ENCODE measurements at places on chromosomes 12 and 14.

DNA sequence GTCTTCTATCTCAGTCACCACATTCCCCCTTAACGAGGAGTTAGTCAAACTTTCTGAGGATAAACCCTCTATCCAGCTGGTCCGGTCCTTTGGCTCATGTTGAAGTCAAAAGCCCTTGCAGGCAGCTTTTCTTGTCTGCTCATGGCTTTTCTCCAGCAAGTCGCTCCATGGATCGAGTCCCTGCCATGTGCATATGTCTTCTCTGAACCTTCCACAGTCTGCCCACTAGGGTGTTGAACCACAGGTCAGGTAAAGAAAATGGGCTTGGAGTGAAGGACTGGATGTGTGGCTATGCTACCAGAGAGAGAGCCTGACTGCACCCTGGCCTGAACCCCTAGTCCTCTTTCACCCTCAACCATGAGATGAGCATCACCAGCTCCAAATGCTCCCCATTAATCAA, 22.8 kb downstream of the C14orf132 start:
- no peak overlapping the region for H3K4me3 ChIP-seq
- DNase-seq, result no peak
- H3K4me1 ChIP-seq, result no peaks in the 10 kb centered on the region
- peaks cover 57% of the 10 kb centered on the region for H3K27me3 ChIP-seq

DNA sequence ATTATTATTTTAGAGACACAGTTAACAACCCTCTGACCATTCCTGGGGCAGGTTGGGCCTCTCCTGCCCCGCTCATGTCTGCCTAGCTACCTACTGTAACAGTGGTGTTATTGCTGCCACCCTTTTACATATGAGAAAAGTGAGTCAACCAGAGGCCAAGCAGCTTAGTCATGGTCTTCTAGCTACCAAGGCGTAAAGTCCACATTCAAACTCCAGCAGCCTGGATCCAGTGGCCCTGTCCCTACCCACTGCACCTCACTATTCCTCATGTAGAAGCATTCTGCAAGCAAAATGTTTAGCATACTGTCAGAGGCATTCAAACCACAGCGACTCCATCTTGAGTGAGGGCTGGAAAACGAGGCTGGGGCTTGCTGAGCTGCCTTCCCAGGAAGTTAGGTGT, 95.8 kb downstream of the SLC15A4 start:
- no peak overlapping the region for H3K4me3 ChIP-seq
- no peaks in the 10 kb centered on the region for H3K36me3 ChIP-seq
- H3K27ac ChIP-seq, result no peak overlapping the region
- peaks cover 19% of the 10 kb centered on the region for H3K4me1 ChIP-seq

- no peaks in the 10 kb centered on the region for H3K36me3 ChIP-seq
- peak overlapping the region; percentile 72 for H3K4me3 ChIP-seq
- DNase-seq, result no peak
- H3K4me1 ChIP-seq, result peaks cover 28% of the 10 kb centered on the region
- peaks cover 68% of the 10 kb centered on the region for H3K27me3 ChIP-seq
Observed at GRCh38 chr12:79687711-79688260, 3.0 kb downstream of the PAWR start.

DNA sequence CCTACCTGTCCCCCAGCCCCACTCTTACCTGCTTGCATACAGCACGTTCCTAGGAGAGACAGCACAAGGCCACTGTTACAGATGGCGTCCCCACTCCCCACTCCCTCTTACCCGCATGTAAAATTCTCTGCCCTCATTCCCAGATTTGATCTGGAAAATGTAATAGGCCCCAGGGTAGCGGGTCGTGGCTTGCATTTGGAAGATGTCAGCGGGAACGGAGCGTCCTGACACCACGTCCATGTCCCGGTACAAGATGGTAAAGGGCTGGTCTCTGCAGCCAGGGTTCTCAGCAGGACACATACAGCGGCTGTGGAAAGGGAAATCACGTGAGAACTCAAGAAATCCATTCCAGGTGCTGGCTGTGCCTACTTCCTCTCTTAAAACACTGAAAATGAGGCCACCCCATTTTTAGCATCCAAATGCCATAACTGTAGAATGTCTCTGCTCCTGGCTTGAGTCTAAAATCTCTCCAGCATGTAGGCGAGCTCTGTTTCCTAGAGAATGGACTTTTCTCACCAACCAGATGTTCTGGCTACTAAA, 10.1 kb upstream of the TC2N start:
- H3K36me3 ChIP-seq, result peaks cover 13% of the 10 kb centered on the region
- no peaks in the 10 kb centered on the region for H3K27me3 ChIP-seq
- no peak for DNase-seq
- H3K4me1 ChIP-seq, result peaks cover 71% of the 10 kb centered on the region
- no peak overlapping the region for H3K4me3 ChIP-seq

DNA sequence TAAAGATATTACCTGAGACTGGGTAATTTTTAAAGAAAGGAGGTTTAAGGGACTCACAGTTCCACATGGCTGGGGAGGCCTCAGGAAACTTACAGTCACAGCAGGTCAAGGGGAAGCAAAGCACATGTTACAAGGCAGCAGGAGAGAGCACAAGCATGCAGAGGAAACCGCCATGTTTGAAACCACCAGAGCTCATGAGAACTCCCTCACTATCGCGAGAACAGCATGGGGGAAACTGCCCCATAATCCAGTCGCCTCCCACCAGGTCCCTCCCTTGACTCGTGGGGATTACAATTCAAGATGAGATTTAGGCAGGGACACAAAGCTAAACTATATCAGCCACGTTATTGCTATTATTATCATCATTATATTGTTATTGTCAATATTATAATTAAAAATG, 138.7 kb downstream of the RIMBP2 start:
- DNase-seq, result no peak
- no peak overlapping the region for H3K4me3 ChIP-seq
- H3K36me3 ChIP-seq, result no peaks in the 10 kb centered on the region
- H3K4me1 ChIP-seq, result no peaks in the 10 kb centered on the region

GRCh38 chr14:43308421-43309110, 1198.5 kb downstream of the FSCB start:
- H3K36me3 ChIP-seq, result no peaks in the 10 kb centered on the region
- no peak overlapping the region for H3K4me3 ChIP-seq
- H3K27me3 ChIP-seq, result no peaks in the 10 kb centered on the region
- DNase-seq, result no peak

DNA sequence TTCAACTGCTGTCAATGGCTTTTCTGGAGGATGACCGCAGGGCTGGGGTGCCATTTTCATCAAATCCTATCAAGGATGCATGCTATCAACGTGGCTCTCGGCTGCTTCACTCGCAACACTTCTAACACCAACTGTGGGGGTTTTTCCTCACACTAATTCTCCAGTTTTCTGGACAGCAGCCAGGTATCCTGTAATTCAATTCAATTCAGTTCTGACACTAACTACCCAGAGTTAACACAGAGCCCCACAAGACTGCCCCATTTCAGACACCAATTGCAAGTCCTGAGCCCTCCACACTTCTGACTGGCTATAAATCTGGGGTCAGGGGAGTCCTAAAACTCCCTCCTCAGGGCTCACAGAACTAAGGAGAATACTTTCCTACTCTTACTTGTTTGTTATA, 55.3 kb upstream of the TMCC3 start:
- H3K4me3 ChIP-seq, result no peak overlapping the region
- no peaks in the 10 kb centered on the region for H3K27me3 ChIP-seq
- no peak for DNase-seq
- peaks cover 9% of the 10 kb centered on the region for H3K4me1 ChIP-seq

DNA sequence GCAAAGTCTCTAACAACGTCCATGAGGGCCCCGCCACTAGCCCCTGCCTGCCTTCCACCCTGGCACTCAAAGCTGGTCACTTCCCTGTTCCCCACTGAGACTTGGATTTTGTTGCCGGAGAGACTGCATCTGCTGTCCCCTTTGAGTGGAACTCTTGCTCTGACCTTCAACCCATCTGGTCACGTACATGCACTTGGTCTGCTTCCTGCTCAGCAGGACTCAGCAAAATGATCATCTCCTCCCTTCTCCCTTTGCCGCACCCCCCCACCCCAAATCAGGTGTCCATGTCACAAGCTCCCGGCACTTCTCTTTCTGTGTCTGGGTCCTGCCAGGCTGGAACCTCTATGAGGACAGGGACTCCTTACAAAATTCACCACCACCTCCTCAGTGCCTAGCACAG, 180.9 kb downstream of the CHST11 start:
- H3K27me3 ChIP-seq, result no peaks in the 10 kb centered on the region
- DNase-seq, result no peak
- H3K4me3 ChIP-seq, result no peak overlapping the region
- H3K27ac ChIP-seq, result peak overlapping the region; percentile 48
- peaks cover 55% of the 10 kb centered on the region for H3K4me1 ChIP-seq
- H3K36me3 ChIP-seq, result peaks cover 13% of the 10 kb centered on the region

- H3K4me1 ChIP-seq, result peaks cover 49% of the 10 kb centered on the region
- DNase-seq, result no peak
- no peaks in the 10 kb centered on the region for H3K27me3 ChIP-seq
Observed at GRCh38 chr14:89347885-89348284, 69.1 kb downstream of the FOXN3 start.

DNA sequence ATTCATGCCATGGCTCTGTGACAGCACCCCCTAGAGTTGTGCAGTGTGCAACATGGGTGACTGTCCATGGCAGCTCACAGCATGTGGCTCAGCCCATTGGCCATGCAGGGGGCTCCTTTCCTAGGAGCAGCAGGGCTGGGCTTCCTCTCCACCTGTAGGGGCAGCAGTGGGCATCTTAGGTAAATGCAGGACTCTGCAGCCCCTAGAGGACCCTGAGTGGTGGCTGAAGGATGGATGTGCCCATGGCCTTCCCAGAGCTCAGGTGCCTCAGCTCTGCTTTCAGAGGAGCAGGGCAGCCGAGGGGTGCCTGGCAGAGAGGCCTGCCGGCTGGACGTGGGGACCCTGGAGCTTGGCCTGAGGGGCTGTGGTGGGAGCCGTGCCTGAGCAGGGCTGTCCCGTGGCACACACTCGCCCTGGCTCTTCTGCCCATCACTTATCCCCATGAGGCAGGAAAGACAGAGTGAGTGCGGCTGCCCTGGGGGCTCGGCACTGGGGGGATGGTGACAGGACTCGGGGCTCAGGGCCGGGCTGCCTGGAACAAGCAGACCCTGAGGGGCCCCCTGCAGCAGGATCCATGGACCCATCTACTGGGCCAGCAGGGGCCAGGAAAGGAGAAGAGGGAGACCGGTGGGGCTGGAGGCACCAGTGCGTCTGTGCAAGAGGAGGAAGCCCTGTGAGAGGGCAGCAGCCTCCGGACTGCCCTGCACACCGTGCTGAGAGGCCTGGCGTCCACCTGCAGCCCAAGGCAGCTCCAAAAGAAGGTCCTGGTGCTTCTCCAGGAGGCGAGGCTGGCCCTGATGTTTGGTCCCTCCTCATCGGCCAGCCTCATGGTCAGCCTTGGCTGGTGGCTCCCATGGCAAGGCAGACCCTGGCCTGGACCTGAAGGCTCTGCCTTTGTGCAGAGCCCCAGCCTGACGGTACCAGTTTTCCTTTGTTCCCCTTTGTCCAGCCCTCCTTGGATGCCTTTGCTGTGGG, 7.6 kb downstream of the ADSS1 start:
- no peak overlapping the region for H3K4me3 ChIP-seq
- no peaks in the 10 kb centered on the region for H3K27me3 ChIP-seq

DNA sequence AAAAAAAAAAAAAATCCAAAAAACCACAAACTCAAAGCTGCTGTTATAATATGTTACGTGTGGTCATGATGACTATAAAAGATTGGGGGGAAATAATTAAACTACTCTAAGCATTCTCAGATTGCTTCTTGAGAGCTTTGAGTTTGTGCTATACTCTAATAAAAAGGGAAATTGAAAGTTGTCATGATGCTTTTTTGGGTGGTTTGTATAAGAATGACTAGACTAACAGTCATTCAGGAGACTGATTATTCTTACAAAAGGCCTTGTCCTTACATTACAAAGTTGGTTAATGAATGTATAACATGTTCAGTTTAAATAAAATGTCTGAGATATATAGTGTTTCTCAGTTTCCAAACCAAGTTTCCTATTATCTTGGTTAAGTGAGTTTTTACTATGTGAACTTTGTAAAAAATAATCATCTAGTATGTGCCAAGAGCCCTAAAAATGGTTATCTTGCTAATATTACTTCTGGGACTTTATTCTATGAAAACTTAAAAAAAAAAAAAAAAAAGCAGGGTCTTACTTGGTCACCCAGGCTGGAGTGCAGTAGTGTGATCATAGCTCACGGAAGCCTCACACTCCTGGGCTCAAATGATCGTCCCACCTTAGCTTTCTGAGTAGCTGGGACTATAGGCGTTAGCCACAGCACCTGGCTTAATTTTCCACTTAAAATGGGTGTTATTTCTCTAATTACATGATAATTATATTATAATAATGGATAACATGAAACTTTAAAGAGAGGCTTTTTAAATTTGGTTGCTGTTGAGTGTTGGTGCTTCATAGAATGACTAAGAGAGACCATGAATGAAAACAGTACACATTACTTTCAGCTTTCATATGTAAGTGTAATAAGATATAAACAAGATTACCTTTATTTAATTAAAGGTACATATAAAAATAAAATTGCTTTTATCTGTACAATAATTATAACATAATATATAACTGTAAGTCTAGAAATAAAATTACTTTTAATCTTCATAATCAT, 459.6 kb upstream of the RGS6 start:
- DNase-seq, result no peak
- H3K4me3 ChIP-seq, result no peak overlapping the region
- peak overlapping the region; percentile 41 for H3K27ac ChIP-seq
- H3K36me3 ChIP-seq, result peaks cover 1% of the 10 kb centered on the region
- peaks cover 42% of the 10 kb centered on the region for H3K4me1 ChIP-seq

DNA sequence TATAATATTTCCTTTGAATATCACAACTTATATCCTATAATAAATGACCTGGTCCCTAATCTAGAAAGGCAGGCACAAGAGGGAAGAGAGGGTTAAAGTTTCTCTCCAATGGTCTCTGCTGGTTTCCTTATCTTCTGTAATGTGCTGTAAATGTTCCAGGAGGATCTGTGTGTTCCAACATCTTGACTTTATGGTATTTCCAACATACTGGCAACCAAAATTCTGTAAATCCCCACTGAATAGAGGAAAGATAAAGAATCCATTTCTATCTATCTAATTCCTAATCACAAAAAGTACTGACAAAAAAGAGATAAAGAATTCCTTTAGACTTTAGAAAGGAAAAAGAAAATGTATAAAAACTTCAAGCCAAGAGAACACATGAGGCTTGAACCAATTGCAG, 146.4 kb upstream of the CCDC198 start:
- no peaks in the 10 kb centered on the region for H3K36me3 ChIP-seq
- no peaks in the 10 kb centered on the region for H3K4me1 ChIP-seq
- H3K4me3 ChIP-seq, result no peak overlapping the region
- H3K27me3 ChIP-seq, result no peaks in the 10 kb centered on the region
- no peak overlapping the region for H3K27ac ChIP-seq

All from central memory CD8-positive, alpha-beta T cell (primary cell).